ENCODE measurements at places on chromosomes 7 and 10.

- no peak for DNase-seq
Observed at GRCh38 chr10:124340033-124340760, 78.5 kb downstream of the OAT start.

DNA sequence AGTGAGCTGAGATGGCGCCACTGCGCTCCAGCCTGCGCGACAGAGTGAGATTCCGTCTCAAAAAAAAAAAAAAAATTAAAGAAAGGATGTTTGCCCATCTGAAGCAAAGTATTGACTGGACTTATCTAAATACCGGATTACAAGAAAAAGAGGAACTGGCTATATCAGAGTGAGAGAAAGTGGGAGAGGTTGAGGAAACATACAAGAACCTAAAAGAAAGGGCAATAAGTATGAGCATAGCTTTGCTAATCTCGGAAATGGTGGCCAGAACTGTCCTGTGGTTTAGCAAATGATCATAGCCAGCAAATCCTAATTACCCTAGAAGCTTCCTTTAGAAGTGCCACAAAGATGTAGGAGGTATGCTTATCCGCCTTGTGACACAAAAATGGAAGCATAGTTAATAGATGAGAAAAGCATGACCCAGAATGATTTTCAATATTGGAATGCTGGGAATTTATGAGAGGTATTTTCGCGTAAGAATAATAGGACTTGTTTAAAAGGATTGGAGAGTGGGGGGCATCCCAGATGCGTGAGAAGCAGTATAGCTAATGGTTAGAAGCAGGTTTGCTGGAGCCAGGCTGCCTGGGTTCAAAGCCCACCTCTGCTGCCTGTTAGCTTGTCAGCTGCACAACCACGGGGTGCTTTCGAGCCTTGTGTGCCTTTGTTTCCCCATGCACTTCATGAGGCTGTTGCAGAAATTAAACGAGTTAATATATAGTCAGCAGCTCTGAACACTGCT, 1.2 kb upstream of the GTPBP4 start:
- no peak for DNase-seq

GRCh38 chr10:50477287-50478203, 146.2 kb downstream of the SGMS1 start:
- no peak for DNase-seq

- DNase-seq, result no peak
Observed at GRCh38 chr7:6436385-6436685, 11.4 kb downstream of the DAGLB start.

DNA sequence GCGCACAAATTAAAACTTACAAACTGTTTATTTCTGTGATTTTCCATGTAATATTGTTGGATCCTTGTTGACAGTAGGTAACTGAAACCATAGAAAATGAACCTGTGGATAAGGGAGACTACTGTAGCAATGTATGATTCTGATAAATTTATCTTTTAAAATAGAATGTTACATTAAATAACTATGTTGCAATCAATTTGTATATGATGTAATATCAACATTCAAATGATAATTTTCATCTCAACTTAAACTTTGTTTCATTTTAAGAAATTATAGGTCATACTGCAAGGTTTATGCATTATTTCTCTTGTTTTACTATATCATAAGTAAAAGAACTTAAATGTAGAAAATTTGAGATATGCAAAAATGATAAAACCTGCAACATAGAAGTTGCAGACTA, 718.0 kb upstream of the MBL2 start:
- DNase-seq, result no peak

- no peak for DNase-seq
Observed at GRCh38 chr7:1019789-1020610, 24.3 kb upstream of the GPR146 start.

DNA sequence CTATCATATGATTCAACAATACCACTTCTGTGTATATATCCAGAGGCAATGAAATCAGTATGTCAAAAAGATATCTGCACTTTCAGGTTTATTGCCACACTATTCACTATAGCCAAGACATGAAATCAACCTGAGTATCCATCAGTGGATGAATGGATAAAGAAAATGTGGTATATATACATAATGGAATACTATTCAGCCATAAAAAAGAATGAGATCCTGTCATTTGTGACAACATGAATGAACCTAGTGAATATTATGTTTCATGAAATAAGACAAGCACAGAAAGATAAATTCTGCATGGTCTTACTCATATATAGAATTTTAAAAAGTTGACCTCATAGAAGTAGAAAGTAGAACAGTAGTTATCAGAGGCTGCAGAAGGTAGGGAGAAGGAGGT, 281.1 kb downstream of the BAMBI start:
- DNase-seq, result no peak
